NCI-H1092 (cell line): ENCODE measurements at places on chromosomes 6 and 20.

GRCh38 chr20:50251992-50252511, 61.4 kb downstream of the CEBPB start:
- no peak for DNase-seq

DNA sequence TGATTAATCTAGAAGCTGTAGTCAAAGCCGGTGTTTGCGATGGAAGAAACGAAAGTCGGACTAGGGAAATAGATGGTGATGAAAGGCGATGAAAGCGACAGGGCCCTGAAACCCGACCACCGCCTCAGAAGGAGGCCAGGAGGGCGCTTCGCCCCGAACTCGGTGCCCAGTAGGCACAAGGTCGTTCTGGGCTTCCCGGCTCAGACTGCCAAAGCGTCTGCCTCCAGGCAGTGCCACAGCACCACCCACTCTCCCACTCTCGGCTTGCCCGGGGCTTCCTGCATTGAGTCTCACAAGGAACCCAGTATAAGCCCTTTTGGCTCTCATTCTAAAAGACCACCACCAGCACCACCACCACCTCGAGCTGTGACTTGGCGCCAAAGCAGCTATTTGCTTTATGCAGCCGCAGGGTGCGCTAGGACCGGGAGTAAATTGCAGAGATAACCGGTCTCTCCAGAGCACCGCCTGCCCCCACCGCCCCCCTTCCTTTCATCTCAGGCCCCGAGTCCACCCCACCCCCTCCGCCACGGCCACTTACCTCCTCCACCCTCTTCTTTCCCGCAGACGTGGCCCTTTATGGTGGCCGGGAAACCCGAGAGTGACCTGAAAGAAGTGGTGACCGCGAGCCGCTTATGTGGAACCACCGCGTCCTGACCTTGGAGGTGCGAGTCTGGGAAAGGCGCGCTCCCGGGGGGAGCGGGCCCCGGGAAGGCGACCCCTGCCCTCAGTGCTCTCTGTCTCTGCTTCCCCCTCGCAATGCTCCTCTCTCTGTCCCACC, 2.4 kb downstream of the TCF21 start:
- DNase-seq = no peak

DNA sequence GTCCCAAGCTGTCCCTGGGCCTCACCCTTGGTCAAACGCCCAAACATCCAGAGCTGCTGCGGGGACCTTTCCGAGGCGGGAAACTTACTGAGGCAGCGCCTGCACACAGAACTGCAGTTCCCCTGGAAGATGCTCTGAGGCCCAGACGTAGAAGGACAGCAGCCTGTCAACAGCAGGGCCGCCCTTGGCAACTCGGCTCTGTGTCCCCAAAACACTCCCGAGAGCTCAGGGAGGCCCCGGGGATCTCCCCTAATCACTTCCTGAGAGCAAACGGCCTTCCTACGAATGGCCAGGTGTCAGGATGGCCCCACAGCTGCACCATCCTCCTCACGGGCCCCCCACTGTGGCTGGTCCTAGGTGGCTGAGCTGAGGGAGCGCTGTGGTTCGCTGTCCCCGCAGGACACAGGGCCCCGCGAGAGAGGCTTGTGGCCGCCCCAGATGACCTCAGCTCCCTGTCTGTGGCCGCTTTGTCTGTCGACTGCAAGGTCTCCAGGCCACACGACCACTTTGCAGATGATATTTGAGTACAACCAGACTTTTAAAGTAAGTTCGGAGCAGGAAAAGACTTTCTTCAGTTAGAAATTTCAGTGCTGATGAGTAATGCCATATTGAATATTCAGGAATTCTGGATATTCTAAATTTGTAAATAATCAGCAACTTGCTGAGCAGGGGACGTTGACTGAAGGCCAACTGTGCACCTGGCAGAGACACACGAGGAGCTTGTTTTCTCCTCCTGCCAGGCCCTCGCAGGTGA, 46.0 kb downstream of the DLL1 start:
- DNase-seq = no peak

DNA sequence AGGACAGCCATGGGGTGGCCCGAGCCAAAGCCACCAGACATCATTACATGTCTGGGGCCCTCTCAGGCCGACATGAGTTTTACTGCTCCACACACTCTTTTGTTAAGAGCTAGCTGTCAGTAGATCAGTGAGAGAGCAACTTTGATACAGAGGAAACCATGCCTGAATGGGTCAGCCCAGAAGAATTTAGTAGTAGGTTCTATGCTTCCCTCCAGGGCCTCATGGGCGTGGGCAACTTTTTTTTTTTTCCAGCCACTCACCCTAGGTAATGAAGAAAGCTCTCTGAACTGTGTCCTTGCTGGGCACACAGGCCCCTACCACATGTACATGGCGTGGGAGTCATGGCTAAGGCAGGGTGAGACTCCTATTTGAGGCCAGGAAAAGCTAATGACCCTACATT, 38.8 kb downstream of the HLA-F start:
- no peak for DNase-seq

DNA sequence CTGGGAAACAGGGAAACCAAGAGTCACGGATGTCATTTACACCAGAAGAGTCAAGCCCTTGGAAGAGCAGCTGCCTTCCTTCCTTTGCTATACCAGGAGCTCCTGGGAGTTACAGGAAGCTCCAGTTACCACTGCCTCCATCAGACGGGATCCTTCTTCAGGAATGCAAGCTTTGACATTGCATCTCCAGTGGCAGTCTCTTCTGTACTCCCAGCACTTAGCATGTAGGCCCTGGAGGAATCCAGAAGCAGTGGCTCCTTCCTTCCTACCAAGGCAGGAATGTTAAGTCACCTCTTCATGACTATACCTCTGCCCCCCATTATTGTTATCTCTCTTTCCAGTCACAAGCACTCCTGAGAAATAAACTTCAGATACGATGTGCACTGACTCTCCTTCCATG, 836.0 kb downstream of the MAFB start:
- no peak for DNase-seq

DNA sequence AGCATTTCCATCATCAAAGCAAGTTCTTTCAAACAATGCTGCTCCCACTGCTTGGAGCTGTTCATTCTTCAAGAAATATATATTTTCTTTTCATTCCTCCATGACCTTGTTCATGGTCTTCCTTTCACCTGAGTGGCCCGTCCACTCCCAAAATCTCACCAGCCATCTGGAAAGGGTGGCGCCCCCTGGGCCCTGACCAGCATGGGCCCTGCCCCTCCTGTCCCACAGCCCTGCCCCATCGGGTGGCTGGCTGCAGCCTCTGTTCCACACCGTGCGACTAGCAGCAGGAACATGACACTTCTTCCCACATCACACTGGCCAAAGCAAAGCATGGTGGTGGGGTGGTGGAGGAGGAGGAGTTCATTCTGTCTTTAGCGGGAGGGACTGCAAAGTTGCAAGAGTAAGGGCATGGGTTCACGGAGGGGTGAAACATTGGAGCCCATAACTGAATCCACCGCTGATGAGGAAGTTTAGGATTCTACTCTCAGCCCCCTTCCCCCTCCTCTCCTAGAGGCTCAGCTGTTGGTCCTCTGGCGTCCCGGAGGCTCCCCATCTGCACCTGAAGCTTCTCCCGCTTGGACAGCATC, 195.2 kb upstream of the SLC24A3 start:
- no peak for DNase-seq

DNA sequence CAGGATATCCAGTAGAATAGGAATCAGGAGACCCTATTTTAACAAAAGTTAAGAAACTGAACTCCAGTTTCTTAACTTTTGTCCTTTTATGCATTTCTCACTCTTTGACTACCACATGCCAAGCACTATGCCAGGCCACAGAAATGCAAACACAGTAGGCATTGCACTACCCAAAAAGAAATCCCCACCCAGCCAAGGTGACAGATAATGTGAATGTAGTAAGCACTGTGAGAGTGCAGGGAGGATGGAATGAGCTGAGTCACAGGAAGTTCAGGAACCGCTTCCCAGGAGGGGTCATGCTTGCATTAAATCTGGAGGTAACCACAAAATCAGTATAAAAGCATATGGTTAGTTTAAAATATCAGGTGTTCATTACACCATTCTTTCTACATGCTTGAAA, 20.1 kb upstream of the FAM83C start:
- no peak for DNase-seq

DNA sequence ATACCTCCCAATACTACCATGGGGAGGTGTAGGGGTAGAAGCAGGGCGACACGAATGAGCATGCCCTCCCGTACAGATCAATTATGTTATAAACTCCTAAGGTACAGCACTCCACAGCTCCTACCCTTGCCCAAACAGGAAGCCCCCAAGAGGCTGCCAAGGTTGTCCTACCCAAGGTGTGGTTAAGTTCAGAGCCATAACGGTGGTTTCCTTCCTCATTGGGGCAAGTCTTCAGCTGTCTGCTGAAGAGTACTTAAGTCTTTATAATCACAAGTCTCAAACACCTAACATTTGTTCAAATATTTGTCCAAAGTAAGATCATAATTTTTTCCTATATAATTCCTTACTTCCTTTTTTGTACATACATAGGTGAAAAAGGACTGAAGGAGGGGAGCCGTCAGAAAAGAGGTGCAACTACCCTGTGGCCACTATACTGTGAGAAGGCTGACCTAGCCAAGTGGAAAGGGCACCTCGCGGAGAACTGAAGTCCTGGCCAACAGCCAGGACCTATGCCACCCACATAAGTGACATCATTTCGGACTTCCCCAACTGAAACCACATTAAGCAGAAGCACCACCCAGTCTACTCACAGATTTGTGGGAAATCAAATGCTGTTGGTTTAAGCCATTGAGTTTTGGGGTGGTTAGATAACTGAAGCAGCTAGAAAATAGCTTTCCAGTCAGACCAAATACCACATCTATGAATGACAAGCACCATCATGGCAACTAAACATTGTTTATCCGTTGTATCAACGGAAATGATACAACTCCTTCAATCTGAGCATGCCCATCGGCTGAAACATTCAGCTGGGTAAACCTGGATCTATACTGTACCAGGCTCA, 2.9 kb upstream of the RAB22A start:
- DNase-seq = no peak

DNA sequence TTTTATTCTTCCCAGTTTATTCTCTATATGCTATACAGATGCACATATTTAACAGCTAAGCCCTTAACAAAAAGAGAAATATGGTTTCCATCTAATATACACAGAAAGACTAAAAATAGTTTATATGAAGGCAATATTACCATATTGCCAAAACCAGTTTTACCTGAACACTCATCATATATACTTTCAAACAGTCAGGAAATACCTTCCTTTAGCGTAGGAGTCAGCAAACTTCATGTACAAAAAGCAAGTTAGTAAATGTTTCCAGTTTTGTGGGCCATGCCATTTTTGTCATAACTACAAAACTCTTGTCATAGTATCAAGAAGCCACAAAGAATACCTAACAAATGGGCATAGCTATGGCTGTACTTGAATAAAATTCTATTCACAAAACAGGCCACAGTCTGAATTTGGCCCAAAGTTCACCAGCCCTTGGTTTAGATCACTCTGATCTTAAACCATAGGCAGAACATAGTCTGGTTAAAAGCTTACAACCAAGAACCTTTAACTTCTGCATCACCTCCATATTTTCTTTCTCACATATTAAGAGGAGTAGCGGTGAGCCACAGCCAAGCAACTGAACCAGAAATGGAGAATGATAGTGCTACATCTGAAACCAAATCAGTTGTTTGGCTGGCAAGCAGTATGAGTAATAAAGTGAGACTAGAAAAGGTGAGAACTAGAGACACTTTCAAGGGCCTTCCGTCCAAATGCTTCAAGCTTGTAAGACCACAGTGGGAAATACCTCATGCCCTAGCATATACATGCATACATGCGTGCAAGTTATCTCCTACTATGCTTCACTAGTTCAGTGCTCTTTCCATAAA, 116.6 kb downstream of the PTPRK start:
- no peak for DNase-seq

DNA sequence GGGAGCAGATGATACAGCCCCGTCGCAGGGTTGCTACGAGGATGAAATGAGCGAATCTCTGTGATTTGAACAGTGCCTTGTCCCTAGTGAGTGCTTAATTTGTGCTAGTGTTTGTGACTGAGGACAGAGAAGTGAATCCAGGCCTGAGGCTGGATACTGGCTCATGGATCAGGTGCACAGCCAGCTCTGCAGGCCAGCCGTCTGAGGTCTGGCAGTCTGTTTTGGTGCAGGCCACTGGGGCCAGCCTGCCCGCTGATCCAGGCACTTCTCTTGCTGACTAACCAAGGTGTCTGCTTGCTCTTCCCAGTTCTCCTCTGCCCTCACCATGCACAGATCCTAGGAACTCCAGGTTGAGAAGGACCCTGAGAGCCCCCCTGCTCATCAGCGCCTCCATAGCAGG, 181.0 kb downstream of the LRFN2 start:
- DNase-seq = no peak

GRCh38 chr6:159615918-159616317, 77.1 kb downstream of the SOD2 start:
- no peak for DNase-seq

- DNase-seq = peak; percentile 60
Observed at GRCh38 chr6:4973982-4974745, 29.7 kb downstream of the RPP40 start.

- DNase-seq = no peak
Observed at GRCh38 chr6:8918196-8918595, 482.9 kb upstream of the SLC35B3 start.

DNA sequence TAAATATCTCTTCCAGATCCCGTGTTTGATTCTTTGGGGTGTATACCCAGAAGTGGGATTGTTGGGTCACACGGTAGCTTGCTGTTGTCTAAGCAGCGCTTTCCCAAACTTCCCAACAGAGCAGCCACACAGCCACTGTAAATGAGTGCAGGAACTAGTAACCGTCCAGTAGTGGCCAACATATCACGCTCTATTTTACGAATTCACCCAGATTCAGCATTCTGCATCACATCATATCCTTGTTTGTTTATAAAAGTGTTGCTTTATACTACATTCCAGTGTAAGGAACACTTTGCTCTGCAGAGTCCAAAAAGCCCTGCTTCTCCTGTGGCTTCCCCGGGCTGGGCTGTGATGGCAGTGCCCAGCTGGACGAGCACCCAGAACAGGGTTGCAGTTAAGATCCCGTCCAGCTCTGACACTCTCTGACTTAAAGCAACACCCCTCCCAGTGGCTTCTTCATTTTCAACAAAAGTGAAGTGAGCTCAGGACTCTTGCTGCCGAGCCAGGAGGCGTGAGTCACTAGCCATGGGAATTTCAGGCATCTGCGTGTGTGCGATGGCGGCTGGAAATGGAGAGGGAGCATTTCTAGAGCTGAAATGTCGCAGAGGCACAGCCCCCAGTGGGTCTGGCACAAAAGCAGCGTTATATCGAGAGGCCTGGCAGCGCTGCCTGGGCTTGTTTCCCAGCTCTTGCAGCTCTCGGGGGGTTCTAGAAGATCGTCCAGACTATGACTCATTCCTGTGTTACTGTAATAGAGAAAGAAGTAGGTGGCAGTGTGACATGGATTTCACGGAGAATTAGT, 216.3 kb upstream of the ECI2 start:
- DNase-seq = no peak

- DNase-seq = no peak
Observed at GRCh38 chr20:63333241-63333836, 27.8 kb downstream of the CHRNA4 start.

DNA sequence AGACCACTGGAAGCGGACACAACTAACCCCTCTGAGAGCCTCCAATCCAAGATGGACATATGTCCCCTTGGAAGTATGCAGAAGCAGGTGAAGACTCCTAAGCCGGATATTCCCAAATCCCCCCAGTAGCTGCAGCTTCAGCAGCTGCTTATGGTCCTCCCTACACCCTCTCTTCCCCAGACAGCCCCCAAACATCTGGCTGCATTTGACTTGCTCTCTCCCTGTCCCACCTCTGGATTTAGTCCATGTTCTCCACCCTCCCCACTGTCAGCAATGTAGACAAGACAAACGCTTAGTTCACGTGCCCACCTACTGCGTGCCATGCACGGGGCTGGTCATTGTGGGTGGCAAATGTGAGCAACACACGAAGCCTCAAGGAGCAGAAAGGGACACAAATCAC, 4.6 kb upstream of the ADAM33 start:
- no peak for DNase-seq
